ENCODE measurements at places on chromosomes 4 and X. TPM values are rescaled to one million over a fixed set of nuclear protein-coding genes. Genes with fewer than 3 reads are reported as not detected.

DNA sequence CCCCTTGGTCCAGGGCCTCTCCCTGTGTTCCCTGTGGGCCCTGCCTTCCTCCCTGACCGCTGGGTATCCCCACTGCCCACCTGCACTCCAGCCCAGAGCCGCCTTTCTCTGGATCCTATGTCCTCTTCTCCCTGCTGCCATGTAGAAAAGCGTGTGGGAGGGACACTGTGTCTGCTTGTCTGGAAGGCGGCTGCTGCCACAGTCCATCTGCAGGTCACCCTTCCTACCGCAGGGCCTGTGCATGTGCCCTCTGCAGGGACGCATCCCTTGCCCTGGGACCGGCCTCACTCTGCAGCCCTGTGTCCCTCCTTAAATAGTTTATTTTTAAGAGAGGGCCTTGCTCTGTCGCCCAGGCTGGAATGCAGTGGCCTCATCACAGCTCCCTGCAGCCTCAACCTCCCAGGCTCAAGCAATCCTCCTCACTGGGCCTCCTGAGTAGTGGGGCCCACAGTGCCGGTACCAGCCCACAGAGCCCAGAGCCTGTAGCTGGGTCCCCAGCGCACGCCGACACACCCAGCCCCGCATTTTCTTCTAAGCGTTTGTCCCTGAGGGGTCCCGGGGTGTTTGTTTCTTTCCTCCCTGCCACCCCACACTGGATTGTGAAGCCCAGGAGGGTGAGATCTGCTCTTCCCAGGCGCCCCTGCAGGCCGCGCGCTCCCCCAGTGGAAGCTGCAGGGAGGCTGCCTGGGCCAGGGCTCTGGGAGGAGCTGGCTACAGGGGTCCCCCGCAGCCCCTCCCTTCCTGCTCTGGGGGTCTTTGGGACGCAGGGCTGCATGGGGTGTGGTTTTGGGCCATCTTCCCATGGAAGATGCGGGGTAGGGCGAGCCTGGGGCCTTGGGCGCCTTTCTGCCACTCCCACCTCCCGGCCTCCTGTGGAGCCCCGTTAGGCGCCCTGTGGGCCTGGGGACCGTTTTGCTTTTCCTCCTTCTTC, 12.8 kb upstream of the NAT8L start:
- H3K4me1 ChIP-seq: peaks cover 3% of the 10 kb centered on the region
- peaks cover 16% of the 10 kb centered on the region for H3K27me3 ChIP-seq
- no peaks in the 10 kb centered on the region for H3K36me3 ChIP-seq
- H3K4me3 ChIP-seq: no peak overlapping the region

DNA sequence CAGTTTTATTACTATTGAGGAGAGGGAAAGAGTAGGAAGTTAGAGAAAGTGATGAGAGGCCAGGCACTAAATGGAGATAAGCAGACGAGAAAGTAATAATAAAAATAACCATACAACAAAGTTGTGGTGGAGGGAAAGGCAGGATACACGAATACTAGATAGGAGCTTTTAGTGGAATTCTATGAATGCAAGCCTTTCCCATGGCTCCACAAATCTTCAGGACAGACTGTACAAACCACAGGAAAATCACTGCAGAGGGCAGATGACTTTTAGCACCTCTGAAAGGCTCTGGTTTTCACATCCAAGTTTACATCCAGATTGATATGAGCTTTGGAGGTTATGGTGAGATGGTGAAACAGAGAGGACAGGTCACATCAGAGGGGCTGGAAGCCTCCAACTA, 41.5 kb downstream of the TNIP3 start:
- no peaks in the 10 kb centered on the region for H3K27me3 ChIP-seq
- no peak for DNase-seq
- H3K4me3 ChIP-seq: no peak overlapping the region
- peaks cover 31% of the 10 kb centered on the region for H3K4me1 ChIP-seq
- H3K27ac ChIP-seq: no peak overlapping the region
- H3K36me3 ChIP-seq: peaks cover 5% of the 10 kb centered on the region

GRCh38 chr4:1193206-1194009, 21.0 kb upstream of the SPON2 start:
- peaks cover 26% of the 10 kb centered on the region for H3K36me3 ChIP-seq
- peaks cover 8% of the 10 kb centered on the region for H3K4me1 ChIP-seq
- no peak overlapping the region for H3K27ac ChIP-seq
- no peak for DNase-seq

GRCh38 chr4:101938836-101939235, 148.3 kb downstream of the BANK1 start:
- no peak overlapping the region for H3K27ac ChIP-seq
- H3K27me3 ChIP-seq: no peaks in the 10 kb centered on the region
- no peak overlapping the region for H3K4me3 ChIP-seq
- DNase-seq: no peak
- no peaks in the 10 kb centered on the region for H3K36me3 ChIP-seq

- no peaks in the 10 kb centered on the region for H3K36me3 ChIP-seq
- no peaks in the 10 kb centered on the region for H3K27me3 ChIP-seq
- DNase-seq: no peak
- no peak overlapping the region for H3K4me3 ChIP-seq
Observed at GRCh38 chrX:8139716-8140115, 31.4 kb downstream of the VCX2 start.

DNA sequence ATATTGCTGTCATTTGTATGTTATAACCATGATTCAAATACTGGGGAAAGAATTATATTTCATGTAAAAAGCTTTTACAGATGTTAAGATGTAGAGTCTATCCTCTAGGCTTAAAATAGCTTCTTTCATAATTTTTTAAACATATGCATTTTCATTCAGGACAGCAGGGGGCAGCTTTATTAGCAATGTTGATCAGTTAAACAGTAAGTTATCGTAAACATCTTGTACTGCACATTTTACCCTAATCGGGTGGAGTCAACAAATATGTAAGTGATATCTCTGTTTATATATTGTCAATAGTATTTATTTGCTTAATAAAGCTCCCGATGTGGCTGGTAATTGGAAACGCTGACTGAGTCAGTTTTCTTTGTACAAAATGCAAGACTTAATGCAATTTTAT, 142.5 kb upstream of the MED14 start:
- no peaks in the 10 kb centered on the region for H3K27me3 ChIP-seq
- H3K4me3 ChIP-seq: no peak overlapping the region
- H3K36me3 ChIP-seq: no peaks in the 10 kb centered on the region
- H3K27ac ChIP-seq: no peak overlapping the region
- peak; percentile 60 for DNase-seq

- no peak overlapping the region for H3K4me3 ChIP-seq
Observed at GRCh38 chr4:55435141-55435841, 39.5 kb downstream of the TMEM165 start.

DNA sequence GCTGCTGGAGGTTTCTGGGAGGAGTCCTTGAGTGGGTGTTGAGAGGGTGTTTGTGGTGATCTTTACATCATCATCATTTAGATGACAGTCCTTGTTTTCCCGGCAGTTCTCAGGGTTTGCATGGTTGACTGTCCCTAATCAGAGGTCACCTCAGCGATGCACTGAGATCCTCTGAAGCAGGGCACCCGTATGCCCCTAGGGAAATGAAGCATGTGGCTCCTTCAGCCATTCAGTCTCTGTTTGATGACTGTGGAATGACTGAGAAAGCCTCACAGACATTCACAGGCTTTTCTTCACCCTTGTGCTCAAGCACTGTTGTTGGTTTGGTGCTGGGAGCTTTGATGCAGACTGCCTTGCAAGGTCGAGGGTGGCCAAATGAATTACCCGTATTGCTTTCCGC, 474.7 kb downstream of the SPRY1 start:
- no peak for DNase-seq
- H3K4me3 ChIP-seq: no peak overlapping the region
- no peak overlapping the region for H3K27ac ChIP-seq
- no peaks in the 10 kb centered on the region for H3K36me3 ChIP-seq

The GALNTL6 gene
- total RNA-seq: not detected

GRCh38 chrX:150074175-150074574, 135.9 kb upstream of the EOLA2 start:
- H3K27ac ChIP-seq: no peak overlapping the region
- peaks cover 12% of the 10 kb centered on the region for H3K27me3 ChIP-seq
- no peak for DNase-seq
- no peaks in the 10 kb centered on the region for H3K36me3 ChIP-seq
- no peak overlapping the region for H3K4me3 ChIP-seq
- no peaks in the 10 kb centered on the region for H3K4me1 ChIP-seq

The HOPX gene
- total RNA-seq: 88.5 TPM

DNA sequence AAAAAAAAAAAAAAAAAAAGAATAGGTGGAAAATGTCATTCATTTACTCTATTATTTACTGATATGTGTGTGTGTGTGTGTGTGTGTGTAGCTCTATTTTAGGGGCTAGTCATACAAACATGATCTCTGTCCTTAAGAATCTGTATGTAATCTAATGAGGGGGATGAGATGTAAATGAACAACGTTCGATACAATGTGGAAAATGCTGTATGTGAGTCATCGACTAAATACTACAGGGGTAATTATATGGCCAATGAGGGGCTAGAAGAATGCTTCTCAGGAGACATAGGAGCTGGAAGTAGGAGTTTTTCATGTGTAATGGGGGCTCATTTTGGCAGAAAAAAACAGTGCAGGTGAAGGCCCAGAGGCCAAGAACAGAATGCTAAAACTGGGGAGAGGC, 41.9 kb downstream of the LEF1 start:
- H3K27ac ChIP-seq: peak overlapping the region; percentile 73
- H3K27me3 ChIP-seq: no peaks in the 10 kb centered on the region
- peaks cover 54% of the 10 kb centered on the region for H3K36me3 ChIP-seq

DNA sequence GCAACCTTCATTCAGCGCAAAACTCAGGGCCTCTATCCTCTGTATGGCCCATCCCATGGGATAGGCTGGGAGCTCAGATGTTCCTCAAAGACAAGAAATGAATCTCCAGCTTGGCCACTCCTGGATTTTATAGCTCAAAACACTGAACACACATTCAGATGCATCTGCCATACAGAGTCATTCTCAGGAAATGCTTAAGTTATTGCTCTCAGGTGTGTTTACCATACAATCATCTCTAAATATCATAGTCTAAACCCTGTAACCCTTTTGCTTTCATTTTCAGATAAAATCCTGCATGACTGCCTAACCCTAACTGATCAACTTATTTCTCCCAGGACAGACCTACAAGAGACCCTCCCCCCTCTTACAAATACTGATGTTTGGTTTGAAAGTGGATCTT, 140.9 kb upstream of the FMR1 start:
- no peak overlapping the region for H3K4me3 ChIP-seq
- H3K4me1 ChIP-seq: peaks cover 8% of the 10 kb centered on the region
- no peak overlapping the region for H3K27ac ChIP-seq
- H3K27me3 ChIP-seq: no peaks in the 10 kb centered on the region
- no peaks in the 10 kb centered on the region for H3K36me3 ChIP-seq

The ADH7 gene
- not detected for total RNA-seq

The RPA4 gene
- 0.78 TPM for total RNA-seq

- no peak for DNase-seq
- no peaks in the 10 kb centered on the region for H3K4me1 ChIP-seq
- H3K36me3 ChIP-seq: no peaks in the 10 kb centered on the region
Observed at GRCh38 chr4:125765941-125766340, 451.2 kb downstream of the FAT4 start.

GRCh38 chr4:36273276-36273675, 8.1 kb upstream of the DTHD1 start:
- no peaks in the 10 kb centered on the region for H3K27me3 ChIP-seq
- H3K27ac ChIP-seq: peak overlapping the region; percentile 51
- H3K36me3 ChIP-seq: no peaks in the 10 kb centered on the region
- no peak for DNase-seq

GRCh38 chrX:74178536-74178935, 125.4 kb upstream of the ZCCHC13 start:
- no peak overlapping the region for H3K4me3 ChIP-seq
- H3K4me1 ChIP-seq: no peaks in the 10 kb centered on the region
- H3K36me3 ChIP-seq: no peaks in the 10 kb centered on the region
- H3K27ac ChIP-seq: no peak overlapping the region
- no peaks in the 10 kb centered on the region for H3K27me3 ChIP-seq

- H3K4me1 ChIP-seq: no peaks in the 10 kb centered on the region
- no peak overlapping the region for H3K27ac ChIP-seq
Observed at GRCh38 chrX:132505116-132505515, 16.3 kb upstream of the MBNL3 start.

- H3K36me3 ChIP-seq: peaks cover 39% of the 10 kb centered on the region
- H3K4me1 ChIP-seq: peaks cover 17% of the 10 kb centered on the region
- H3K4me3 ChIP-seq: no peak overlapping the region
- H3K27ac ChIP-seq: no peak overlapping the region
Observed at GRCh38 chr4:139416073-139416673, 37.7 kb upstream of the RAB33B start.

DNA sequence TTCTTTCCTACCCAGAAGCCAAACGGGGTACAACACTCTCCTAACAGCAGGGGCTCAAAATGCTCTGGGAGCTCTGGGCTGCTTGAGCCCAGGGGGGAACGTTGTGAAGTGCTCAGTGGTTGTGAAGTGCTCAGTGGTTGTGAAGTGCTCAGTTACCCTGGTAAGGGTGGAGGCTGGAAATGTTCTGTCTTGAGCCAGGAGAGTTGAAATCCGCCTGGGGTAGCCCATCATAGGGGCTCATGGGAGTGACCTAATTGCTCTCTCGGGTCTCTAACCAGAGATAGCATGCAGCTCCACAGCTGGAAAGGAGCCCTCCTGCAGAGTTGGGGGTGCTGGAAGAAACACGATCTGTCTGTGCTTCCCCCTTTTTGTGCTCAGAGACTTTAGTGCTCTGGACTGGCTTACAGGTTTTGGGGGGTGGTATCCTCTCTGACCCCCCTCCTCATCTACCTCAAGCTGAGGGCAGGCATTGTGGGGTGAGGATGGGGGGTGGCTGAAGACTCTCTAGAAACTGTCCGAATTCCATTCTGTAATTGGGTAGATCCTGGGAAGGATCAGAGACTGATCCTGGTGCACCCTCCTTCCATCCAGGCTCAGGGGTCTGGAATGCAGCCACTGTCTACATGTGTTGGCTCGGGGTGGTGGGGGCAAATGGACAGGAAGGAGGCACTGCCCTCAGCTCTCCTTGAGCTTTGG, 2.7 kb downstream of the EFNB1 start:
- H3K4me3 ChIP-seq: peak overlapping the region; percentile 67
- H3K27me3 ChIP-seq: peaks cover 6% of the 10 kb centered on the region
- H3K4me1 ChIP-seq: peaks cover 14% of the 10 kb centered on the region
- no peak overlapping the region for H3K27ac ChIP-seq
- DNase-seq: peak; percentile 52

DNA sequence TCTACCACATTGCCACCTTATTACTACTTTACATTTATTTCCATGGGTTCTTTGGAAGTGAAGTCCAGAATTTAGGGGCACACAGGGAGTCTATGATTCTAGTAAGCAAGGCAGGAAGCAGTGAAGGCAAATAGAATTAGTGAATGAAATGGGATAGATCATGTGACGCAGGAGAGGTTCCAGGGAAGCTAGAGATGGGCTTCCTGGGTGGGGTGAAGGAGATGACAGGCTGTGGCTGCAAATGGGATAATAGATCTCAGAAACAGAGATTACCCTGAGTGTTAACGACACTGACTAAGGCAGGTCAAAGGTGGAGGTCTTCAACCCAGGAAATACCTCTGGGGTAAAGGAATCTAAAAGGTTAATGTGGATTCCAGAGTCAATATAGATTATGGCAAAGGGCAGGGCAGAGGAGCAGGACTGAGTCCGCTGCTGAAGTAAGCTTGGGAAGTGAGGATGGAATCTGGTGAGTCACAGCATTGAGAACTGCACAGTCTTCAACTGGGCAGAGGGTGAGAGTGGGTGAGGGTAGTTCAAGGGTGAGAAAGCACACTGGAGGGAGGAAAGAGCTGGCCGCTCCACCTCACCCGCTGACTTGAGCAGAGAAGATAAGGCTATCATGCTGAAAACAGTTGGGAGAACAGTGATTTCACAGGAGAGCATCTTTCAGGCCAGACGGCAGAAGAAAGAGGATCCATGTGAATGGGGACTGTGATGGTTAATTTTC, 70.8 kb downstream of the ANXA3 start:
- DNase-seq: no peak
- H3K27ac ChIP-seq: no peak overlapping the region
- H3K27me3 ChIP-seq: no peaks in the 10 kb centered on the region
- no peaks in the 10 kb centered on the region for H3K36me3 ChIP-seq
- H3K4me3 ChIP-seq: no peak overlapping the region

Measured in activated CD4-positive, alpha-beta T cell treated with anti-CD3 and anti-CD28 coated beads, Interleukin-2, amount 10 ng/mL, durations not matched to agents 24 days and 14 days (primary cell).